BJ (cell line): ENCODE measurements at places on chromosomes 7 and 10.

DNA sequence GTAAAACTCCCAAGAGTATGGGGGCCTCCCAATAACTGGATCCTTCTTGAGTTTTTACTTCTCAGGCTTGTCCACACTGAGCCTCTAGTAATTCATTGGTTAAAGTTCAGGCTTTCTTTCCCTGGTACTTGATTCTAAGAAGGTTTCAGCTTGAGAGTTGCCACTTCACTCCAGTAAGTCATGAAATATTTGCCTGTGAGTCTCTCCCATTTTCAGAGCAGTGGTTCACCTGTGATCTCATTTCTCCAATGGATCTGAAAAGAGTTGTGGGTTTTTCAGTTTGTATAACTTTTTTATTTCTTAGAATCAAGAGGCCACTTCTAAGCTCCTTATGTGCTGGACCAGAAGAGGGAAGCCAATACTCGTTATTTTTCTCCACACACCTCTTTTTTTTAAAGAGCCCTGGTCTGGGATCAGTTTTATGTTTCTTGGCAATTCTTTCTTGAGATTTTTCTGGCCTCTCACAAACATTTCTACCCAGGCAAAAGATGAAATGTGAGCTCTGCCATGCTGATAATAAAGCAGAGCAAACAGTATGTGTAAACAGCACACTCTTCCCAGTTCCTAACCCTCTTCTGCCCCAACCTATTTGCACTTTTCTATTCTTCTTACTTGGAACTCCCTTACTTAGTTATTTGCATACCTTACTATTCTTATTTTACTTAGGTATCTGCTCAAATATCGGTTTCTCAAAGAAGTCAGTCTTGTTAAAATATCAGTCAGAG is 983.4 kb downstream of the CCSER2 start:
- DNase-seq = no peak

DNA sequence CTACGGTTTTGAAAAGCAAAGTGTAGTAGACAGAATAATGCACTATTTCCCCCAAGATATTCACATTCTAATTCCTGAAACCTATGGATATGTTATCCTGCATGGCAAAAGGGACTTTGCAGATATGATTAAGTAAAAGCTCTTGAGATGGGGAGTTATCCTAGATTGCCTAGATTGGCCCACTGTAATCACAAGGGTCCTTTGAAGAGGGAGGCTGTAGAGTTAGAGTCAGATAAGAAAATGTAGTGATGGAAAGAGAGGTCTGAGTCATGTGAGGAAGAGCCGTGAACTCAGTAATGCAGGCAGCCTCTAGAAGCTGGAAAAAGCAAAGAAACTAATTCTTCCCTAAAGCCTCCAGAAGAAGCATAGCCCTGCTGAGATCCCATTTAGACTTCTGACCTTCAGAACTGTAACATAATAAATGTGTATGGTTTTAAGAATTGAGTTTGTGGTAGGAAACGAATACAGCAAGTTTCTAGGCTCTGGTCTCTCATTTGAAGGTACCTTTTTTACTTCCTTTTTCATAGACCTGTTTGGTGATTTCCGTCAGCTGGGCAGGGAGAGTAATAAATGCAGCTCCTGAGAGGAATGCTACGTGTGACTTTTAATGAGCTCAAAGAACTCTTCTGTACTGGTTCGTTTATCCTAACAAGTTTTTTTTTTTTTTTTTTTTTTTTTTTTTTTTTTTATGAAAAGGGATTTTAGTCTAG is 41.9 kb upstream of the NXPH1 start:
- no peak for DNase-seq

DNA sequence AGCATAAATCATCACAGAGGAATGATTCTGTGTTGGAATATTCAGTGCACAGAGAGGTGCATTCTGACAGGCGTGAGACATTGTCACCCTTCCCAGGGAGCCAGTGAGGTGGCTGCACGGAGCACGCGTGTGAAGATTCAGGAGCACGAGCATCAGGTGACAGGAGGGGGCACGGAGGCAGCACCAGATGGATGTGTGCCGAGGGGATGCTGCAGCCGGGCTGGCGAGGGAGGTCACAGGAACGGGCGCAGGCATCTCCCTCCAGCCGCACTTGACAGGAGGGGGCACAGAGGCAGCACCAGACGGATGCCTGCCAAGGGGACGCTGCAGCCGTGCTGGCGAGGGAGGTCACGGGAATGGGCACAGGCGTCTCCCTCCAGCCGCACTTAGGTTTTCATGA is 66.5 kb downstream of the DIP2C start:
- no peak for DNase-seq

DNA sequence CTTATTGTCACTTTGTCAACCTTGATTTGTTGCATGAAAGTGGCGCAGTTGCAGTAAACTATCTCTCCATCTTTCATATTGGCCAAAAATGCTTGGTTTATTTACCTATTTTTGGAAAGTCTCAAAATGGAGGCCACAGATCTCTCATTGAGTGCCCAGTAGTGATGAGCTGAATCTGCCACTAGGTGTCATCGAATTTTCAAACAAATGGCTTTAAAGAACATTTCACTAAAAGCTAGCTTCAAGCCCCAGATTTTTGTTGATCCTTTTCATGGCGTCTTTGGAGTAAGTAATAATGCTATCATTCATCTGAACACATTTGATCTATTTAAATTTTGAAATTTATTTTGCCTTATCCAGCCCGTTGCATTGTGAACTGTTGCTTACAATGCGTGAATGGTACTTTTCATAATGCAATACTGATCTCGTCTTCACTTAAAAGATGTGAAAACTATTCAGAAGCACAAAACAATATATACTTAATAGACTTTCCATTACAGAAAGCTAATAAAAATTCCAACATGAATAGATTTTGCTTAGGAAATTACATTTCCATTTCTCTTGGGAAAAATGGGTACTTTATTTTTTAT is 236.2 kb downstream of the DNAJB9 start:
- DNase-seq = no peak

- DNase-seq = no peak
Measured at GRCh38 chr7:16479591-16479990, 14.1 kb upstream of the SOSTDC1 start.

GRCh38 chr10:17290226-17290625 is 62.2 kb downstream of the VIM start:
- DNase-seq = no peak

- no peak for DNase-seq
Measured at GRCh38 chr7:88358526-88358838, 51.8 kb upstream of the STEAP4 start.
